Panc1 (cell line): ENCODE measurements at places on chromosomes 4 and X.

- no peak for DNase-seq
Observed at GRCh38 chr4:40492691-40493090, 137.0 kb downstream of the RBM47 start.

DNA sequence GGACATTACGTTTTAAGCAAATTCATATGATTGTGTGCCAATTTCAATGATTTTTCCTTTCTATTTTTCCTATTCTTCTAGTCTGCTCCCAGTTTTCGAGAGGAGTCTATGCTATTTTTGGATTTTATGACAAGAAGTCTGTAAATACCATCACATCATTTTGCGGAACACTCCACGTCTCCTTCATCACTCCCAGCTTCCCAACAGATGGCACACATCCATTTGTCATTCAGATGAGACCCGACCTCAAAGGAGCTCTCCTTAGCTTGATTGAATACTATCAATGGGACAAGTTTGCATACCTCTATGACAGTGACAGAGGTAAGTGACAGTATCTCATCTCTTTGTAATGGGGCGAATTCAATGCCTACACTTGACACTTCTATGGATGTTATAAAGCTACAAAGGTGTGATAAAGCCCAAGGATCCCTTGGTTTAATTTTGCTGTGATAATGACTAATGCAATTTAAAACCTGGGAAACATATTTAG lies 83.0 kb downstream of the GRIA2 start:
- DNase-seq, result no peak

GRCh38 chr4:140085062-140085622 lies 68.8 kb downstream of the MAML3 start:
- DNase-seq, result no peak

DNA sequence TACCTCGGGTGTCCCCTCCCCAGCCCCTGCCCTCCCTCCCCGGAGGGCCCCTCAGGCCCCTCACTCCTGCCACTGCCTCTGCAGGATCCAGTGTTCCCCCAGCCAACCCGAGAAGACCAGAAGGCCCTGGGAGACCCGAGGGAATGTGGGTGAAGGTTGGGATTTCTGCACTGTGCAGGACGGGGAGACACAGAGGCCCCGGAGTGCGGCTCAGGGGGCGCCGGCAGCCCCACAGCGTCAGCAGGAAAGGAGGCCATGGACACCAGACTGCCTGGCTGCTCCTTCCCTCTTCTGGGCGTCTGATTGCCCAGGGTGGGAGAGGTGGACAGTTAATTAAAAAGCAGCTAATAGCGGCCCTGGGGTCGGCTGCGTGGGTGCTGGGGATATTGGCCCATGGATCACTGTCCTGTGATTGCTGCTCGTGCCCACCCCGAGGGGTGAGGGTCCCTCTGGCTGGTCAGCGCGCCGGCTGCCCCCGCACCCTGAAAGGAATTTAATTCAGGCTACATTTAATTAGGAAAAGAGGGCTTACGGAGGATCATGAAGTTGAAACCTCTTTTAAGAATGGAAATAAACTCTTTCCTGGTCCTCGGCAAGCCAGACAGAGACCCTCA lies 57.8 kb upstream of the NKX1-1 start:
- DNase-seq, result no peak

- no peak for DNase-seq
Observed at GRCh38 chrX:8870411-8870810, 69.2 kb upstream of the FAM9A start.

GRCh38 chr4:86359944-86360478 lies at the start of gene MAPK10:
TSS of gene MAPK10 (minus strand) at chr4:86360053.
- DNase-seq, result no peak

- no peak for DNase-seq
Observed at GRCh38 chrX:10989386-10989785, 121.7 kb upstream of the HCCS start.
